ENCODE measurements at places on chromosomes 6 and 20.

- no peak for DNase-seq
These were observed 13.1 kb upstream of the POPDC3 start for GRCh38 chr6:105192707-105193465.

DNA sequence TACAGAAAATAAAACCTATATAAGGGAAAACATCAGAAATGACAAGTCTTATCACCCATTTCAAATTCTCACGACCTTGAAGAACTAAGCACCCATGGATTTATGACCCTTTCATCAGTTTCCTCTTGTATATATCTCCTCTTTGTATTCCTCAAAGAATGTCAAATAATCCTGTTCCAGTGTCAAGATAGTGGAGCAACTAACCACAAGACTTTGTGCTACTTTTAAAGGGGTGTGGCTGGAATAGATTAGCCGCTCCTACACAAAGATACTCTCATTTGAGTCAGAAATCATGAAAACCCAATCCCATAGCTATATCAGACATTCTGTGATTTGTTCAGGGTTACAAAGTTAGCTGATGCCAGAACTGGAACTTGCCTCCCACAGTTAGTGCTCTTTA is 6.6 kb downstream of the REPS1 start:
- no peak for DNase-seq

DNA sequence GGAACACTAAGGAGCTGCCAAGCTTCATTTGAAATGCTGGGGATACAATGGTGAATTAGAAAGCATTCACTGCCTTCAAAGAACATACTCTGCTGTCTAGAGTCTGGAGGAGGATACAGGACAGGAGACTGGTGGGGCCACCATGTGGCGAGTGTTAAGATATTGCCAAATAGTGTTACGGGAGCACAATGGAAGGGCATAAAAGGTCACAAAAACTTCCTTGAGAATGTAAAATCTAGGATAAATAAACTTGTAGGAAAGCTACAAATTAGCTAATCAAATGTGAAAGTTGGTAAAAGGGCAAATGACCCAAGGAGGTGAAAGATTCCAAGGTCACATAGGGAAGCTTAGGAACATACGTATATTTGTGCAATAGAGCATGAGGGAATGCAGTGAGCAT is 271.7 kb downstream of the RFPL4B start:
- peak; percentile 77 for DNase-seq

GRCh38 chr6:49978332-49979226 is 9.2 kb upstream of the DEFB113 start:
- DNase-seq, result no peak

GRCh38 chr6:125363039-125363823 is 61.5 kb upstream of the HDDC2 start:
- DNase-seq, result peak; percentile 93

DNA sequence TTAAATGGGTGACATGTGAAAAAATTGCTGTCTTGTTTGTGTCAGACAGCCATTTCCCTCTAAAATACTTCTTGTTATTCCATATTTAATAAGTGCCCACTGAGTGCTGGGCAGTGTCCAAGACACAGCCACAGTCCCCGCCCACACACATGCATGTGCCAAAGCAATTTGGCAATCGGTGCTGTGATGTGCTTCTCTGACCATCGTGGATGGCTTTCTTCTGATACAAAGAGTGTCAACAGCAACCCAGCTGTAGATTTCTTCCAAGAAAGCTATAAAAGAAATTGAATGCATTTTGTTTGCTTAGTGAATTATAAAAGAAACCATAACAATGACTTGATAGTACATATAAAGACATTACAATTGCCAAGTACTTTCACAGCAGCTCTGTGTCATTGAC is 140.5 kb upstream of the ATXN1 start:
- DNase-seq, result no peak

DNA sequence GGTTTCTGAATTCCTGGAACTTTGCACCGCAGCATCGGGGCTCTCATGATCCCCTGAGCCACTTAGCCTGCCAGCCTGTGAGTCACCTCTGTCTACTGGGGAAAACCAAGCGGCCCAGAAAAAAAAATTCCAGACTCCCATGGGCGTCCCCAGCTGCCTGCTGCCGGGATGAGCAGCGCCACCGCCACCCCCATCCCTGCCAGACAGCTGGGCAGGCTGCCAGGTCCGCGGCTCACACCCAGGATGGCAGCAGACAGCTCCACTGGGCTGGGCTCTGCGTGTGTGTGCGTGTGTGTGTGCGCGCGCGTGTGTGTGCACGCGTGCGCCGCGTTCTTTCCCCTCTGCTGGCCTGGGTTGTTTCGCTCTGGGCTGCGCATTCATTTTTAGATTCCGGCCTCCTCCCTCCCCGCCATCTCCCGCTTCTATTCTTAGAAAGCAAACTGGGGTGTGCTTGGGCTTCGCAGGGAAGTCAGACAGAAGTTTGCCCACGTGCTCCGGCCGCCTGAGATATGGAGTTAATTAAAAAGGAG is 38.9 kb upstream of the PMEPA1 start:
- DNase-seq, result peak; percentile 84

DNA sequence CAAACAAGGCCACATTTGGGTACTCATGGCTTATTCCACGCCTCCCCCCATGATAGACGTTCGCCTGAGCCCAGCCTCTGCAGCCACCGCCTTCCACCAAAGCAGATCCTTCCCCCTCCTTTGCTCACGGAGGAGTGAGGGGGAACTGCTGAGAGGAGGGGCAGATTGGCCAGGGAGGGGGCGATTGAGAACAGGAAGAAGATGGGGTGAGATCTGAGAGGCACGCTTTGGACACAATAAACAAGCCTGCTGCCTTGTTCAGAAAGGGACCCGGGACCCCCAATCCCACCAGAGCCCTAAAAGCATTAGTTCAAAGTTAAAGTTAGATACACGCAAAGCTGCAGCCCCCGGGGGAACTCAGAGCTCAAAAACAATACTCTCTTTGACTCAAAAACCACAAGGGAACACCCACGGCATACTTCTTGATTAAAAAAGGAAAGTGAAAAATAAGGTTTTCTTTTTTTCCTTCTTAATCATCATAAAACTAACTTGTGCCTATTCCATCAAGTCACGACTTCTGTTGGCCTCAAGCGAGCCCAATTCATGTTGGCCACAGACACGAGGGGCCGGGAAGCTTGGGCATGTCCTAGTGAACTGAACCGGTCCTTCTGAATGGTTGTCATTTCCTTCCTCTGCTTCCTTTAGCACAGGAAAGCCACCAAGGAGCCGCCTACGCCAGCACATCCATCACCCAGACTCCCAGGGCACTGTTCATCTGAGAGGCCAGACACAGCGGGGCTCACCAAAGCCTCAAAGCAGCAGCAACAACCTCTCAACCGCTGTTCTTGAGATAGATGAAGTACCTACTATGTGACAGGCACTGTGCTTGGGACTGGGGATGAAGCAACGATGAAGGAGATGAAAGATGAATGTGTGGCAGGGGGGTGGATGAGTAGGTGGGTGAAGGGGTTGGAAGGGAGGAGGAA is 44.7 kb downstream of the NFATC2 start:
- DNase-seq, result no peak

DNA sequence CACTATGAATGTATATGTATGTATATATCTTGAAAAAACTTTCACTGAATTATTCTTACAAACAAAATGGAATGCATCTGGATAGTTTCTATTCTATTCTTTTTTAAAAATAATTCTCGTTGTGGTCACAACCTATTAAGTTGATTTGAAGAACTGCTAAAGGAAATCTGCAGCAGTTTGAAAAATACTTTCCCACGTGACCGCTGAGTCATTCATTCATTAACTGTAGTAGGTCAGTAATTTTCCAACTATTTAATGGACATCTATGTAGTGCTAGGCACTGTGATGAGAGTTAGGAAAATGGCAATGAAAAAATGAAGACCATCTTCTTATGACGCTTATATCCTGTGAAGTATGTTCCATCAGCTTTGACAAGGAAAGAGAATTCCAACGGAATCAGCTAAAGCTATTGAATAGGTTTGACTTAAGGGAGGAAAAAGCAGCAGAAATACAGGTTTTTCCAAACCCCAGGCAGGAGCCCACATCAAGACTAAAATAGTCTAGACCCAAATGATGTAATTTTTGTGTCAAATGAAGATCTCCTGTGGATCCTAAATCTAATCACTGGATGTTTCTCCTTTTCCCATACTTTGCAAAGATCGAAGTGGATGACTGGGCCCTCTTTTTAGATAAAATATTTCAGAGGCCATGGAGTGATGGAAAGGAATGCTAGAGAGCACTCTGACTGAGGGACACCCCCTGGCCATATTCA is 4.1 kb upstream of the EFHC1 start:
- no peak for DNase-seq

Measured in eye (tissue), 1 donor.